CD8-positive, alpha-beta memory T cell (primary cell): ENCODE measurements at places on chromosomes 1 and 21. TPM values are rescaled to one million over a fixed set of nuclear protein-coding genes. Genes with fewer than 3 reads are reported as not detected.
A peak's percentile ranks its signal among the peaks of the same experiment; 100 is the strongest.

- DNase-seq: no peak
These were observed 75.3 kb upstream of the ARTN start for GRCh38 chr1:43858324-43858723.

- no peak for DNase-seq
These were observed 84.8 kb downstream of the NEK7 start for GRCh38 chr1:198241553-198241952.

GRCh38 chr1:107640207-107640606 is 324.8 kb downstream of the VAV3 start:
- DNase-seq: no peak

DNA sequence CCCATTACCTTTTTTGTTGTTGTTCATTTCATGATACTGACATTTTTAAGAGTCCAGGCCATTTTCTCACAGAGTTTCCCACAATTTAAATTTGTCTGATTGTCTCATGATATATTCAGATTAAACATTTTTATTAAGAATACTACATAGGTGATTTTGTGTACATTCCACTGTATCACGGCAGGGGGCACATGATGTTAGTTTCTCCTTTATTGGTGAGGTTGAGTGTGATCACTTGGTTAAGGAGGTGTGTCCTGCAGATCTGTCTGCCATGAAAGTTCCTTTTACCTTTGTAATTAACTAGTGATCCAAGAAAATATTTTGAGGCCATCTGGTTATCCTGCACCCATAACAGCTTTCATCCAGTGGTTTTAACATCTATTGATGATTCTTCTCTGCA is 11.8 kb downstream of the RTCA start:
- DNase-seq: no peak

DNA sequence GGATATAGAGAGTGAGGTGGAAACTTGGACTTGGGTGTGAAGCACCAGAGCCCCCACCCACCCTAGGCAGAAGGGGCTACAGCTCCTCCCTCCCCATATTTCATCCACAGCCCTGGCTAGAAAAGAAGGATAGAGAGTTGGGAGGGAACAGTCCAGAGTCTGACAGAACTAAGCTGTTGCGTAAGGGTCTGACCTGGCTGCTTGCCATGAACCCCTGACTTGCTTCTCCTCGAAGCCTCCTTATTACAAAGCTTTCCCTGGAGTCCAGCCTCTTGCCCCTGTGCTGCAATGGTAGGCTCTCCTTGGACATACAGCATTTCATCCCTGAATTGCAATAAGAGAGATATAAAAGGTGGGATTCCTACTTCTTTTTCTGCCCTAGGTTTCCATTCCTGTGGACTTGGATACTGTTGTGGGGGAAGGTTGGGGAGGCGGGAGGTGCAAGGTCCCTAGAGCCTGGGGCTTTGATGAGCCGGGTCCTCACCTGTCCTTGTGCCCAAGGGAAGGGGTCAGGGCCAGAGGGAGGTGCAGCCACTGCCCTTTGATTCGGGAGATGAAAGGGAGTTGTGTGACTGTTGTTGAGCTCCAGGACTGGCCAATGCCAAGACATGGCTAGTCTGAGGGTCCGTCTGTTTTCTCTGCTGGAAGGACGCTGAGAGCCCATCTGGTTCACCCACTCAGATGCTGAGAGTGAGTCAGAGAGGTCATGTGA is 2.7 kb downstream of the RHBG start:
- no peak for DNase-seq

GRCh38 chr21:42593007-42593814 is 60.2 kb upstream of the PDE9A start:
- peak; percentile 64 for DNase-seq

DNA sequence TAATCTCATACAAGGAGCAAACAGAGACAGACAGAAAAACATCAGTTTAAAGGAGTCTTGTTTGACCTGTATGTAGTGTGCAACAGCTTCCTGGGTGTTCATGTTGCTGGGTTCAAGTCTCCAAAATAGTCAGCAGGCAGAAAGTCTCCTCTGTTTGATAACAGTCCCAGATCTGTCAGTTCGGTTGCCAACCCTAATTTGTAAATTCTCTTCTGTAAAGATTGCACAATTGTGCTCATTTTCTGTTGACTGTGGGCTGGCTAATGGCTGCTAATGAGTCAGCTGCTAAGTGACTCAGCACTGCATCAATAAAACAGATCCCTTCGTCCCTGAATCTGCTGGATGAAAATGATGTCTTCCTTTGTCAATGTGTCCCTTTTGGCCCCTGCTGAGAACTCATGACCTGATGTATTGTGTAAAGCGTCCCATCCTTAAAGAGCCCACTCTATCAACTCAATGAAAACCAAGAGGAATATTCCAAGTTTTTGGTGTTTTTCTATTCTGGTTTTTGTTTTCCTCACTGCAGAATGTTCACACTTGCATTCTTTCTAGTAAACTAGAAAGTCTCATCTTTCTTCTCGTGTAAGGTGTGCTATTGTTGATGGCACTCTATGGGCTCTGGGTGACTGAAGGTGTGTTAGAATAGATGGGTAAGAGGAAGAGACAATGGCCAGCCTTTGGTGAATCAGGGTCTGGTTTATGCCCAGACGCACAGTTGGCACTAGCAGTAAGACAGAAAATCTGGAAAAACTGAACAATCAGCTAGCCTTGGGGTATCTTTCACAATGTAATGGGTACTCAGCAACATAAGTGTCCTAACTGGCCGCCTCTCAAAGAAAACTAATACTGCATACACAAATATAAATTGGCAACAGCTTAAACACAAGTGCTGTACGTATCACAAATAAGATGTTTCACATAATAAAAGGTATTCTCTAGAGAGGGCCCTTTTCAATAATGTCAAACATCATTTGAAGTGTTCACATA is 75.1 kb upstream of the SIPA1L2 start:
- DNase-seq: no peak

DNA sequence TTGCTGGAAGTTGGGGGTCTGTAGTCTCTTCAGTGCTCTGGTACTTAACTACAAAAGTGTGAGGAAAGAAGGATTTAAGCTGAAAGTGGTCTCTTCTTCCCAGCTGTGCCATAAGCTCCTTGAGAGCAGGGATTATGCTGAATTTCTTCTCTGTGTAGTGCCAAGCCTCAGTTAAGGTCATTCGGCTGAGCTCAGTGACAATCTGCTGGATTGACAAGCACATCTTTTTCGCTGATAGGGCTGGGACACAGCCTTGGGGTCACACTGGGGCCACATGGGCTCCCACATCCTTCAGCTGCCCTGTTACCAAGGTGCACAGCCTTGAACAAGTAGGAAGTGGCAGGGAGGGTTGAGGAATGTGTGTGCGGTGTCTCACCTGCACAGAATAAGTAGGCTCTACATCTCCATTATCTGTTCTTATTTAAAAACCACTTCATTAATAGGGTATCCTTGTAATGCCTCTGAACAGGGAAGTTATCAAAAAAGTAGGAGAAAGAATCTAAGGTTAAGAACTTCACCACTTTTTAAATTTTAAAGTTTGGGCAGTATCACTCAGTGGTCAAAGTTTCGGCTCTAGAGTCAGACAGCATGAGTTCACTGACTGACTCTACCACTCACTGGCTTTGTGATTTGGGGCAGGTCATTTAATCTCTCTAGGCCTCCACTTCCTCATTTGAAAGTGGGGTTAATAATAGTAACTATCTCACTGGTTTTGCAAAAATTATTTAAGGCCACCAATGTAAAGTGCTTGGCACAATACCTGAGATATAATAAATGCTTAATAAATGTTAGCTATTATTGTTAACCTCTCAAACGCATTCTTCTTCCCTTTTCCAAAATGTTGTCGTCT is 10.3 kb downstream of the ZBTB40 start:
- no peak for DNase-seq

NR0B2 gene
- total RNA-seq: not detected

NTNG1 gene
- not detected for total RNA-seq

DNALI1 gene
- not detected for total RNA-seq
